ENCODE measurements at places on chromosomes 1 and 21.

- DNase-seq: no peak
These were observed 140.2 kb upstream of the HOOK1 start for GRCh38 chr1:59674595-59674994.

GRCh38 chr21:15425049-15425448, 304.7 kb upstream of the USP25 start:
- DNase-seq: no peak

DNA sequence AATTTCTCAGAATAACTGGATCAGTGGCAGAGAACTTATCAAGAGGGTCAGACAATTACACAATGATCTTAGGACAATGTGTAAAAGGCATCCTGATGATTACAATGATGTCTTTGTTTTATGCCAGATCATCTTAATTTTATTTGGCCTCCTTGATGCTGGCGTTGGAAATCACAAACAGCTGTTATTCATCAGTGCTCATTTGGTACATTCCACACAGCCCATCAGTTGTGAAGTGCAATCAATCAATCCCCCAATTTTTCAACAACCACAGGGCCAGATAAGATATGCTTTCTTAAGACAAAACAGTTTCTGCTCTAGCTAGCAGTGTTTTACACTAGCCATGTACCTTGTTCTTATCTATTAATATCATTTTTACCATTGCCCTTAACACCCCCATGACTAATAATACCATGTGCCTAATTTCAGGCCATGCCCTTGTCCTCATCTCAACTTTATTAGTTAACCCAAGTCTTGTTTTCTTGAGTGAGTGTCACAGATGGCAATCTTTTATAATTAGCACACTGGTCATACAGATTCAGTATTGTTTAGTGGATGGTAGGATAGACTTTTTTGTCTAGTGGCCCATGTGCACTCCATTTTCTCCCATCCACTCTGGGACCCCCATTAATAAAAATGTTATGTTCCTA, 40.8 kb upstream of the COL24A1 start:
- DNase-seq: no peak

DNA sequence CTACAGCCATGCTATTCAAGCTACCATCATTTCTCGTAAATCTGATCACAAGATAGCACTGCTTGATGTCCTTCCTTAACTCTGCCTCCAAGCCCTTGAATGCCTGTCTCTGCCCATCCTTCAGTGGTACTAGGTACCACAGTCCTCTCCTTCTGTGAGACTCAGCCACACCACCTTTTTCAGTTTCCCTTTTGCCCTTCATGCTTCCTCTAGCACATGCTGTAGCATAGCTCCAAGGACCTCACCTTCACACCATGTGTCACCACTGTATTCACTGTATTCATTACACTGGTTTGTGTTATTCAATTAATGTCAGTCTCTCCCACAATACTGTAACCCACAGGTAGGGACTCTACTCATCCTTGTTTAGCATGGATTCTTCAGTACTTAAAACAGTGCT, 8.0 kb upstream of the TP53BP2 start:
- DNase-seq: no peak

- no peak for DNase-seq
These were observed 43.8 kb downstream of the CD53 start for GRCh38 chr1:110916669-110917306.

DNA sequence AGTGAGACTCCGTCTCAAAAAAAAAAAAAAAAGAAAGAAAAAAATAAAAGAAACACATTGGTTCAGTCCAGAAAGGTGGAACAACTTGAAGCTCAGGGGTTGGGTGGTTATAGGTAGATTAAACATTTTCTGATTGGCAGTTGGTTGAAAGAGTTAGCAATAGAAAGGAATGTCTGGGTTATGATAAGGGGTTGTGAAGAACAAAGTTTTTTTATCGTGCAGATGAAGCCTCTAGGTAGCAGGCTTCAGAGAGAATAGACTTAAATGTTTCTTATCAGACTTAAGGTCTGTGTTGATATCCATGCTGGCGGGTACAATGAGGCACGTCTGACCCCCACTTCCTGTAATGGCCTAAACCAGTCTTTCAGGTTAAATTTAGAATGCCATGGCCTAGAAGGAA, 45.0 kb upstream of the PDE9A start:
- no peak for DNase-seq

- no peak for DNase-seq
These were observed 40.4 kb downstream of the PHC2 start for GRCh38 chr1:33390542-33390941.

GRCh38 chr1:108154314-108154713, 45.8 kb downstream of the SLC25A24 start:
- DNase-seq: no peak

GRCh38 chr1:1040004-1040991, 20.4 kb downstream of the AGRN start:
- peak; percentile 84 for DNase-seq

GRCh38 chr1:22618056-22618455, 18.4 kb upstream of the C1QA start:
- no peak for DNase-seq

DNA sequence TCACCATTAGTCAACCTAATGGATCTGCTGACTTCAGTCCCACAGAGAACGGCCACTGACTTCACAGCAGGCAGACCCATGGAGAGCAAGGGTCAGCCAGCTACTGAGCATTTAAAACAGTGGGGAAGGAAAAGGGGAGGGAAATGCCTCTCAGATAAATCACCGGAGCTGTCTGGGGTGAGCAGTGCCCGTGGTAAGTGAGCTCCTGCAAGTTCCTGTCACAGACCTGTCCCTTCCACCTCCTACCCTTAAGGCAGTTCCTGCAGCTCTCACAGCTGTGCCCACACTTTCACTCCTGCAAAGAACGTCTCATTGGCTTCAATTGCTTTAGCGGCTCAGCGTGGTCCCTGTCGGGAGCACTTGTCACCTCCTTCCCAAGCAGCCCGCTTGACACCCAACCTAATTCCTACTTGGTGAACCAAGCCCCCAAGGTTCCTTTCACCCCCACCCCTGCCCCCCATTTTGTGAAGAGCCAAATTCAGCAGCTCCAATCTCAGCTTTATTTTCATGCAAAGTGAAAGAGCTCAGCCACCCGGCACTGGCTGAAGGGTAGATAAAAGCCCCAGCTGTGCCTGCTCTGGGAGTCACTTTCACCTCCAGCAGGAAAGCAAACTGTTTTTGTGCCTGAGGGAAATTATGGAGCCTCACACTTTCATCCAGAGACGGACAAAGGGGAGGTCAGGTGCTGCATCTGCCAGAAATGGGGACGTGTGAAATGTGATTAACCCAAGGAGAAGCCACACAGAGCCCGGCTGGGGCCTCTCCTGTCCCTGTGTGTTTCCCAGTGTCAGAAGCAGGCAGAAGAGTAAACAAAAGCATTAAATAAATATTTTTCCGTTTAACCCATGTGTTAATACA, 306.2 kb downstream of the TTLL7 start:
- DNase-seq: peak; percentile 32

DNA sequence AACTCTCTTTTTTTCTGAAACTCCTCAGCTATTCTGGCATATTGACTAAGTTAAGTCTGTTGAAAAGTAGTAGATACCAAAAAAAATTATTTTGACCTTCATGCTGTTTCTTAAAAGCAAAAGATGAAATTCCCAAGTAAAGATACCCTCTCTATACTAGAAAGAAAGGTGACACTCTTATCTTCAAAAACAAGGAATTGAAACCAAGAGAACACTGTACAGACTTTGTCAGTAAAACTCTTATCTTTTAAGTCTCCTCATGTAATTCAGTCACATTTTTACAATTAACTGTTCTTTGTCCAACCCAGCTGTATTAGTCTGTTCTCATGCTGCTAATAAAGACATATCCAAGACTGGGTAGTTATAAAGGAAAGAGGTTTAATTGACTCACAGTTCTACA, 496.2 kb downstream of the LTN1 start:
- no peak for DNase-seq

- peak; percentile 90 for DNase-seq
These were observed 82.5 kb upstream of the ZNF648 start for GRCh38 chr1:182143825-182144645.

GRCh38 chr1:8439015-8439702, 121.2 kb downstream of the SLC45A1 start:
- DNase-seq: peak; percentile 87

GRCh38 chr1:26771643-26772321, 16.0 kb upstream of the PIGV start:
- no peak for DNase-seq

- no peak for DNase-seq
These were observed 69.6 kb downstream of the SDCCAG8 start for GRCh38 chr1:243325305-243325890.

- DNase-seq: no peak
These were observed 251.8 kb downstream of the TBX15 start for GRCh38 chr1:118736322-118736721.

DNA sequence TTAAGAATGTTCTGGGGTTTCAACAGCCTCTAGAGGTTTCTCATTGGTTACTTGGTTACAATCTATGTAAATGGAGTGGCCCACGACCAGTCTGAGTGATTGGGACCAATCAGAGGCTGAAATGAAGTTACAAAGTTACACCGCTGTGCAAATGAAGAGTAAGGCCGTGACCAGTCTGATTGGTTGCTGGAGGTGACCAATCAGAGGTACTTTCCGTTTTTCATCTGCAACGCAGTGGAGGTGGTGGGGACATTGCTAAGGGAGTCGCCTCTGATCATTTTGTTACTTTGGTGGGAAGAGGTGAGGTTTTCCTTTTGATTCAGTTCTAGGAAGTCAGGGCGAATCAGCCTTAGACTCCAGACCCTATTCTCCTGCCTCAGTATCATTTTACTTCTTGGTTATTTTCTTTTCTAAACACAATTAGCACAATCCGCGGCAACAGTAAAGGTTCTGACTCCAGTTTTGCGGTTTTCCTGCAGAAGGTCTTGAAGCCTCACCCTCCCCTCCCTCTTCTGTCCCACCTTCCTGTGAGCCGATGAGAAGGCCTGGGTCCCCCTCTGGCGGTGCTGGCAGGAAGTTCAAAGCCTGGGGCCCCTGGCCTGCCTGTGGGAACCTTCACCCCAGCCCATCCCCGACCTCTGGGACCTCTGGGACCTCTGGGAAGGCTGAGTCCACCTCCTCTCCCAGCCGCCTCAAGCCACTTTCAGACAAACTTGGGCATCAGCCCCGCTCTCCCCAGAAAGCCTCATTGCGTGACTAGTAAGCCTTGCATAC, 38.7 kb upstream of the TTC34 start:
- no peak for DNase-seq

- no peak for DNase-seq
These were observed 319.0 kb downstream of the HHAT start for GRCh38 chr1:210647406-210648333.

DNA sequence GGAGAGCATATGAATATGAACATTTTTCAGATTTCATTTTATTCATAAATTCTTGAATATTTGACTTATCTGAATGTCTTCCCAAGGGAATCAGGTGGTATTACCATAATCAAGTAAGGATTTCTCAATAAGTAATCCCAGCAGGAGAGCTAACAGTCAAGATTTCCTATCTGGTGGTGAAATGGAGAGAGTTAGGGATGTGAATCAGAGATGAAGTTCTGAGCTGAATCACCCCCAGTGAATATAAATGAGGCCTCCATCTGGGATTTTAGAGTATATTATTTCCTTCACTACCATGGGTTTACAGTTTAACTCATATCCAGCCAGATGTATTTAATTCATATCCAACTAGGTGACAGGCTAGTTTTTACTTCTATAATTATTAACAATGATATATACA, 61.5 kb upstream of the RGS2 start:
- no peak for DNase-seq
